ENCODE measurements at places on chromosomes 12 and 14.

DNA sequence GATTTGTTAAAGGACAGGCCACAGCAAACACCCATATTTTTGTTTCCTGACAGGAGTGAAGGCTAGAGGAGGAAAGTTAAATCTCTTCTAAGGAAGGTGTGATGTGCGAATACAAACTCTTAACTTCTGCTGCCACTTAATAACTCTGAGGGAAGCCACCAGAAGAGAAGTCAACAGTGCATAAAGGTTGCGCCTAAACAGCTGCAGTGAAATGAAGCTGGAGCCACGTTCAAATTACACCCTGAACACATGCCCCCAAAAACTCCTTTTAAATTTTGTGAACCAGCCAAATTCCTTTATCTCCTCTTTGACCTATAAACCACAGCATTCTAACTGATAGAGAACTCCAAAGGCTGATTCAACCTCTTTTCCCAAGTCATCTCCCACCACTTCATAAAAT is 22.4 kb downstream of the DENND5B start:
- DNase-seq = no peak

- DNase-seq = no peak
Measured at GRCh38 chr12:70400124-70400523, 34.0 kb downstream of the KCNMB4 start.

- no peak for DNase-seq
Measured at GRCh38 chr12:116325336-116325664, 47.8 kb upstream of the MED13L start.

DNA sequence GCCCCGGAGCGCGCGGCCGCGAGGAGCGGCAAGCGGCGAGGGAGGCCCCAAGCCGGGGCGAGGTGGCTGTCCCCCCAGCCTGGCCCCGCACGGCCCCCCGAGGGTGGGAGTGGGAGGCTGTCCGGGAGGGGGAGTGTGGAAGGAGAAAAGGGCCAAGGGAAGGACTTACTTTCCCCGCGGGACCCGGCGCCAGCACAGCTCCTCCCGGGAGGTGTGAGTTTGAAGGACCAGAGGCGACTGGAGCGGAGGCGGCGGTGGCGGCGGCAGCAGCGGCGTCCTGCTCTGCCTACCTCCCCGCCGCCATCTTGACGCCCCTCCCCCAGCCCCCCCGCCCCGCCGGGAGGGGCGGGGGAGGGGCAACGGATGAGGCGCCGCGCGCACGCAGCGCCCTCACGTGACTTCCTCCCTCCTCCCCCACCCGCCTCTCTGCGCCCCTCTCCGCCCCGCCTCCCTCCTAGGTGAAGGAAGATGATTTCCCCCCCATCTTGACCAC is at the start of gene SBNO1:
Gene SBNO1, minus strand, starts transcription at position 316 of the 493 bp plus-strand sequence. CDS start 14,406 bp downstream, outside the sequence.
- DNase-seq = no peak

DNA sequence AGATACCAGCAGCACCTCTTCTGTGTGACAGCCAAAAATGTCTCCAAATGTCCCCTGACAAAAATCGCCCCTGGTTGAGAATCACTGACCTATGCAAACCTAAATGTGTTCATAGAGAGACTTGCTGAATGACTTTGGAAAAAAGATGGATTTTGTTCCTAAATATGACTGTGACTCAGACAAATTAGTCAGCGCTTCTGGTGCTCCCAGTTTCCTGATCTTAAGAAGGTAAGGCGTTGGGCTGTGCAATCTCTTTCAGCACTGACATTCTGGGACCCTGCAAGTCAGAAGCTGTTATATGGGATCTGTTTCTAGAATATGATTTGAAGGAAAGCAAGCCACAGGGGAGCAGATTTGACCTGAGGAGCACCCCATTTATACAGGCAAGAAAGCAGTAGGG is 90.6 kb upstream of the PWP1 start:
- no peak for DNase-seq

GRCh38 chr12:92485351-92486348 is 217.1 kb upstream of the PLEKHG7 start:
- DNase-seq = no peak

GRCh38 chr12:128316973-128317526 is 50.1 kb downstream of the TMEM132C start:
- DNase-seq = no peak

GRCh38 chr12:100652488-100652887 is 79.0 kb downstream of the GAS2L3 start:
- DNase-seq = no peak

DNA sequence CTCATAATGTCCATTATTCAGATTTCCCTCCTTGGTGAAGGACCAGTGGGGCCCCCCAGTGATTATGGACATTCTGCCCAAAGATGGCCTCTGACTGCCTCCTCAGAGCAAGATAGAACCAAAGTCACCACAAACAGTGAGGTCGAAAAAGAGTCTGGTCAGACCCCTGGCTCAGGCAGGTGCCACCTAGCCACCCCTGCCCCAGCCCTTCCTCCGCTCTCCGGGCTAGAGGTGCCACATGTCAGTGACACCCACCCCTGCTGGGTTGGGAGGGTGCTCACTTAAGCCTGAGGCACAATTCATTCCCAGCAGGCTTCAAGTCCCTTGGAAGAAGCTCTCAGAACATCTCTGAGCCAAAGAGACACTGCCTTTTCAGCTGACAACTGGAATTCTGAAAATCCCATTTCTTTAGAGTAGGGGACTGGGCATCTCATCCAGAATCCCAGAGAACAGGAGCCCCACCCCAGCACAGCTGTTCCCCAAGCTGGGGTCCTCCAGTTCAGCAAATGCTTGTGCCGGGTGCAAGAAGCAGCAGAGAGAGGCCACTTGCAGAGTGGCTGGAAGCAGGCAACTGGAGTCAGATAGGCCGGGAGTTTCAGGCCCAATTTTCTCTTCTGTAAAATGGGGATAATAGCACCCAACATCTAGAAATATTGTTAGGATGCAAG is 50.3 kb downstream of the ISCA2 start:
- no peak for DNase-seq

DNA sequence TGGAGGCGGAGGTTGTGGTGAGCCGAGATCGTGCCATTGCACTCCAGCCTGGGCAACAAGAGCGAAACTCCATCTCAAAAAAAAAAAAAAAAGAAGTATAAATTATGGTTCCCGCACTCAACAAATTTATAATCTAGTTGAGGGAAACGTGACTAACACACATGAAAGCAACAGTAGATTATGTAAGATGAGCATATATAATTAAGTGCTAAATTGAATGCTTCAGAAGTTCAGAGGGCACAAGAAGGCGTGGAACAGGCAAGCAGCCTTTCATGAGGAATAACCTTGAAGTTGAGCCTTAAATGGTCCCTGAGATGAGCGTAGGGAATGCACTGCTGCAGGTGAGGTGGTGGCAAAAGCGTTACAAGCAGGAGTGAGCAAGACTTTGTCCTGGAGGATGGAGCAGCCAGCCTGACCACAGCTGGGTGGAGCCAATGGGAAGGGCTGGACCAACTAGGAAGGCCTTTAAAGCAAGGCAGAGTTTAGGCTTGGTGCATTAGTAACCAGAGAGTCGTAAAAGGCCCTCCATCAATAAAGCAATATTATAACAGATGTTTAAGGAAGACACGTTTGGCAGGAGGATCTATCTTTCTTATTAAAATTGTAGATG is 30.6 kb upstream of the TUBA1A start:
- DNase-seq = no peak

- DNase-seq = no peak
Measured at GRCh38 chr14:53458368-53458814, 305.3 kb upstream of the DDHD1 start.

- DNase-seq = no peak
Measured at GRCh38 chr12:129909051-129910020, 5.5 kb upstream of the TMEM132D start.

GRCh38 chr12:101696251-101697196 is 916 bp upstream of the CHPT1 start:
- DNase-seq = no peak

GRCh38 chr12:94775710-94776109 is 125.4 kb upstream of the TMCC3 start:
- no peak for DNase-seq

GRCh38 chr12:94145191-94145983 is 3.0 kb upstream of the PLXNC1 start:
- DNase-seq = no peak

DNA sequence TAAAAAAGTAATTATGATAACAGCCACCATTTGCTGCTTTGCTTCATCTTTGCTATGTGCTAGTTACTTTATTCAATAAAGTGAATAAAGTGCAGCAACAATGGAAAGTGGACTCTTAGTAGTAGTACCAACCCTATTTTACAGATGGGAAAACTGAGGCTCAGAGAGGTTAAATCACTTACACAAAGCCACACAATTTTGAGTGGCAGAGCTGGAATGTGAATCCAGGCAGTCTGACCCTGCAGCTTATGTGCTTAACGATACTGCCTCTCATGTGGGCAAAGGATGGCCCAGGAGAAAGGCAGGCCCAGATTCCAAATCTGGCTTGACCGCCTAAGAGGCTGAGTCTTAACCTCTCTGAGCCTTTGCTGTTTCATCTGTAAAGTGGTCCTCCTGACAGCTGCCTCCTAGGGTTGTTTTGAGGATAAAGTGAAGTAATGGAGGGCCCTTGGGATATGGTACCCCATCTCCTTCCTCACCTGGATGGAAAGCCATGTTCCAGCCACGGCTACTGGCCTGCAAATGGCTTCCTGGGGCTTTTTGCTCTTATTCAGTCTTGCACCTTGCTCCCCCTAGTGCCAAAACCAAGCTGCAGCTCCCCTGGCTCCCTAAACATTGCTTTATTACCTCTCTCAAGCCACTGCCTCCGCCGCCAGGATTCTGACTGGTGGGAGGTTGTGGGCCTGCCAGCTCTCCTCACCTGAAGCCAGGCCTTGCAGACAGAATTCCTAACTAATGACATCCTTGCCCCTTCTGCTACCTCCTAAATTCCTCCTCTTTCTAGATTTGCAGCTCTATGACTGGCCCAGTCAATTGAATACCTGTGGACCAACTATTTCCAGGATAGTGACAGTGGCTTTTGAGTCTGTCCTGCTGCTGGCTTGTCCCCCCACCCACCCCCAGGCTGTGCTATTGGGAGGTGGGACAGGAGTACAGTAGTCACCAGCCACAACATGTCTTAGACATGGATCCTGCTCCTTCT is 283.3 kb upstream of the PWP1 start:
- no peak for DNase-seq
